ENCODE measurements at places on chromosomes 13 and 19. TPM values are rescaled to one million over a fixed set of nuclear protein-coding genes. Genes with fewer than 3 reads are reported as not detected.

GRCh38 chr13:107043021-107043956 lies 475.4 kb upstream of the ARGLU1 start:
- H3K27me3 ChIP-seq, result no peaks in the 10 kb centered on the region
- no peak overlapping the region for H3K4me3 ChIP-seq
- H3K27ac ChIP-seq, result no peak overlapping the region
- no peaks in the 10 kb centered on the region for H3K36me3 ChIP-seq

DNA sequence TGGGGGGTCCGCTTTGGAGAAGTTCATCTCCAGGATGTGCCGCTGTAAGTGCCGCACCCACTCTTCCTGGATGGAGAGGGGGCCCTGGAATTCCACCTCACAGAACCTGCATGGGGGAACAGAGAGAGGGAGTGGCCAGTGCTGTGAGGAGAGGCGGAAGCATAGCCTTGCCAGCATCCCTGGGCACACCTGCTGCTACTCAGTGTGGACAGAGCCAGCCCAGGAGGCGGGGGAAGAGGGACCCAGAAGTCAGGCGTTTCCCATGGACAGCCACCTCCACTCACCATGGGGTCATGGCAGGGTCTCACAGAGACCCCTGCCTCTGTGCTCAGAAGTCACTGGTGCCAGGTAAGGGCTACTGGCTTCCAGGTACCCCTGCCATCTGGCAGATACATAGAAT lies 4.3 kb upstream of the AKAP8L start:
- H3K27me3 ChIP-seq, result no peaks in the 10 kb centered on the region
- H3K27ac ChIP-seq, result no peak overlapping the region
- DNase-seq, result no peak
- peaks cover 4% of the 10 kb centered on the region for H3K4me1 ChIP-seq

DNA sequence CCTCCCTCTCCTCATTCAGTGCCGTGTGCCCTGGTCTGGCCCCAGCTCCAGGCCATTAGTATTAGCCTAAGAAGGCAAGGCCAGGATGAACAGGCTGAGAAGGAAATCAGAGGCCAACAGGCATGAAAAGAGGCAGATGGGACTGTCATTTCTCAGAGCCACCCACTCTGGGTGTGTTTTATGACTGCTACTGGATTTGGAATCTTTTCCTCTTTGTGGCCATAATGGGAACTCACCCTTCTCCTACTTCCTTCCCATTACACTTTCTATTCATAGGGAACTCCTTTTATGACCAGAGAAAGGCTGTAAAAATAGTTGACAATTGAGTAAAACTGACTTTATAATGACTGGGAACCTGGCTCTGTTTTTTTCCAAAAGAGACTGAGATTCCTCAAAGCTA lies 17.7 kb downstream of the CEACAM8 start:
- H3K4me3 ChIP-seq, result no peak overlapping the region
- DNase-seq, result no peak
- peaks cover 15% of the 10 kb centered on the region for H3K27me3 ChIP-seq
- no peaks in the 10 kb centered on the region for H3K4me1 ChIP-seq

GRCh38 chr19:21127001-21127400 lies 14.8 kb upstream of the ZNF431 start:
- H3K4me1 ChIP-seq, result no peaks in the 10 kb centered on the region
- H3K27me3 ChIP-seq, result no peaks in the 10 kb centered on the region
- H3K4me3 ChIP-seq, result no peak overlapping the region
- no peak for DNase-seq

DNA sequence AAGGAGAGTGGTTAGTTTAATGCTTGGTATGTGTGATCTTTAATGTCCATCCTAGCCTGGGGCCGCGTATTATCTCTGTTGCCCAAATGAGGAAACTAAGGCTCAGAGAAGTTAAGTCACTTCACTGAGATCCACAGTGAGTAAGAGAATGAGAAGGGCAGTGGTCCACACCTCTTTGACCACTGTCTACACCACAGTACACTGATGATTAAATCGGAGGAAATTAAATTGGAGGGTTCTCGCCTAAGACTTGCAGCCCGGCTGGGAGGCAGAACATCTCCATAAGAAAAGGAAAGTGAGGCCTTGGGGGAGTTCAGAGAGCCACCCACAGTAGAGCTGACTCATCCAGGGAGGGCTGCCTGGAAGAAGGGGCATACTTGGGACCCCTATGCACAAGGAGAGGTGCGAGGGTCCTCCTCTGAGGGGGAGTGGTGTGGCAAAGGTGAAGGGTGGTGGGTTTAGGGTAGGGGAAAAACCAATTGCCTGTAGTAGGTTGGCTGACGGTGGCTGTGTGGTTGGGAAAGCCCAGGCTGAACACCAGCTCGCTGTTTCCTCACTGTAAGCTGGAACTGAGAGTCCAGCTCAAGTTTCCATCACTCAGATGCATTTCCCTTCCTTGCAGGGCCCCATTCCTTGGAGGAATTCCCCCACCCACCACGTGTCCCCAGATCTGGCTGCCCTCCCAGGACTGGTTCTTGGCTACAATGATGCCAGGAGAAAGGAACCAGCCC lies 15.0 kb upstream of the DHRS12 start:
- H3K4me3 ChIP-seq, result no peak overlapping the region
- no peaks in the 10 kb centered on the region for H3K4me1 ChIP-seq
- H3K27me3 ChIP-seq, result peaks cover 6% of the 10 kb centered on the region
- no peak for DNase-seq
- H3K36me3 ChIP-seq, result no peaks in the 10 kb centered on the region
- no peak overlapping the region for H3K27ac ChIP-seq

GRCh38 chr13:39130301-39130700 lies 92.0 kb downstream of the NHLRC3 start:
- no peaks in the 10 kb centered on the region for H3K4me1 ChIP-seq
- no peak overlapping the region for H3K27ac ChIP-seq
- no peak for DNase-seq
- peaks cover 56% of the 10 kb centered on the region for H3K27me3 ChIP-seq
- no peak overlapping the region for H3K4me3 ChIP-seq

GRCh38 chr13:61727767-61728166 lies 312.1 kb upstream of the PCDH20 start:
- H3K36me3 ChIP-seq, result no peaks in the 10 kb centered on the region
- DNase-seq, result no peak
- H3K4me1 ChIP-seq, result no peaks in the 10 kb centered on the region
- H3K4me3 ChIP-seq, result no peak overlapping the region
- H3K27me3 ChIP-seq, result no peaks in the 10 kb centered on the region

DNA sequence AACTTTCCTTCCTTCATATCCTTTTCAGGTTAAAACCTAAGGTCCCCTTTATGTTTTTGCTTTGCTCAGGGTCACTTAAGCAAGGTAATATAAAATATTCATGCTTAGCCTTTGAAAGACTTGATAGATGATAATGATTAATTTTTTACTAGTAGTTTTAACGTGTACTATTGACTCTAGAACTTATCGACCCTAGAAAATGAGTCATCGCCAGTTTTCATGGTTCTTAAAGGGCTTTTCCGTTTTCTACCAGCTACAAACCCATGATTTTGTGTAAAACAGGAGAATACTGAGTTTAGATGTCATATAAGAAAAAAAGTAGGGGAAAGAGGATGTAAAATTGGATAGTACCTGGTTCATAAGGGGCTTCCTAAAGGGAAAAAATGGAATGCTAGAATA lies 75.7 kb downstream of the DHRS12 start:
- no peaks in the 10 kb centered on the region for H3K4me1 ChIP-seq
- no peak overlapping the region for H3K4me3 ChIP-seq
- H3K27me3 ChIP-seq, result no peaks in the 10 kb centered on the region
- DNase-seq, result no peak
- H3K27ac ChIP-seq, result no peak overlapping the region

GRCh38 chr13:61246351-61246750 lies 169.3 kb downstream of the PCDH20 start:
- no peak overlapping the region for H3K4me3 ChIP-seq
- H3K4me1 ChIP-seq, result no peaks in the 10 kb centered on the region
- H3K27me3 ChIP-seq, result no peaks in the 10 kb centered on the region
- no peak for DNase-seq
- no peaks in the 10 kb centered on the region for H3K36me3 ChIP-seq

DNA sequence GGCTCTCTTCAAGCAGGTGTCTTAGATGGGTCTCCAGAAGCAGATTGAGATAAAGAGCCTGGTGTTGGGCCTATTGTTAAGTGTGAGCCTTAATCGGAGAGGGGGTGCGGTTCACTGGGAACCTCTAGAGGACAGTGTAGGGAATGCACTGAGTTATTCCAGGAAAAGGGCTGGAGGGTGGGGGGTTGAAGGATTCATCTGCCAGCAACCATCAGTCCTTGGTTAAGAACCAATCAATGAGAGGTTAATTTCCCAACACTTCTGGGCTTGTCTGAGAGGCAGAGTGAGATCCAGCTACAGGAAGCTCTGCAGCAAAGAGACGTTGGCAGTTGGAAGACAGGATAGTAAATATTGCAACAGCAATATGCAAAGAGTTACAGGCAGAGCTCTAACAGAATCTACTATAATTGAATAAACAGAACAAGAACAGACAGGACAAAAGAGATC lies 28.7 kb downstream of the CYP4F2 start:
- peak overlapping the region; percentile 54 for H3K27ac ChIP-seq
- peak; percentile 71 for DNase-seq
- H3K4me3 ChIP-seq, result no peak overlapping the region

DNA sequence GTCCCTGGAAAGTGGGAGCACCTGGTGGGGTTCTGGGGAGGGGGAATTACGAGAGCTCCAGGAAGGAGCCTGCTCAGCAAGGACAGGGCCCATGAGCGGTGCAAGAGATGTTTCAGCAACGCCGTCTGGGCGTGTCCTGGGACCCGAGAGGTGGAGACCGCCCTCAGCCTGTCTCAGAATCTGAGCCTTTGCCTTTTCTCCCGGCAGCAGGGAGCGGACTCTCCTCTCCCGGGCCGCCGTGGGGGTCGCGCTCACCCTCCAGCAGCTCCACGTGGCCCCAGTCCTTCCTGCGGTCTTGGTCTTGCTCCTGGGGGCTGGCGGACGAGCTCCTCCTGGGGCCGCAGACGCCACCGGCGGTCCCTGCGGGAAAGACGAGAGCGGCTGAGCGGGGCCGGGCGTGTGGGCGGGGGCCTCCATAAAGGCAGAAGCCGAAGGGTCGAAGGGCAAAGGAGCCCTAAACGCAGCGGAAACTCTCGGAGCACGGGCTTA lies 714 bp downstream of the POLRMT start:
- H3K36me3 ChIP-seq, result peaks cover 11% of the 10 kb centered on the region
- no peak for DNase-seq
- peak overlapping the region; percentile 83 for H3K27ac ChIP-seq
- peaks cover 16% of the 10 kb centered on the region for H3K4me1 ChIP-seq

- H3K27ac ChIP-seq, result no peak overlapping the region
- H3K27me3 ChIP-seq, result no peaks in the 10 kb centered on the region
- H3K4me3 ChIP-seq, result no peak overlapping the region
- H3K36me3 ChIP-seq, result no peaks in the 10 kb centered on the region
- H3K4me1 ChIP-seq, result peaks cover 7% of the 10 kb centered on the region
Observed at GRCh38 chr13:77537289-77537919, 1.9 kb downstream of the SCEL start.

The LRRC8E gene
- total RNA-seq, result 18.1 TPM

DNA sequence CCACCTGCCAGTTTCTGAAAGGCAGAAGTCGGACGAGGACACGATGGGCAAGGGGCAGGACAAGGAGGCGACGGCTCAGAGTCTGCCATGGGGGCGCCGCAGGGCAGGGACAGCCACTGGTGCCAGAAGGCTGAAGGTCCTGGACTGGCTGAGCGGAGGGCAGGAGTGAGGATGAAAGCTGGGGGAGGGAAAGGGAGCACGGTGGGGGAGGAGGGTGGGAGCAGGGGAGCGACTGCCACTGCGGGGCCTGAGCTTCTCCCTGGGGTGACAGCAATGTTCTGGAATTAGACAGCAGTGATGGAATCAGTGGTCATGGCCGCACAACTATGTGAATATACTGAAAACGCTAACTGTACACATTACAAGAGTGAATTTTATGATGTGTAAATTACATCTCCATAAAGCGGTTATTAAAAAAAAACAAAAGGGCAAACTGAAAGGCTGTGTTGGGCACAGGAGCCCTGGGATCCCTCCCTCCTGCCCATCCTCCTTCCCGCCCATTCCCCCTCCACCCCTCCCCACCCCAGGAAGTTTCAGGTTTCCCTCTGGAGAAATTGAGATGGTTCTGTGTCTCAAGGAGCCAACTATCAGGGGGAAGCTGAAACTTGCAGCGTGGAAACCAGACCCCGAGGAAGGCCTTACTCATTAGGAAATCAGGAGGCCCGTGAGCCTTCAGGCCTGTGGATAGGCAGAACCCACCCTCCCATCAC lies 15.9 kb downstream of the MLLT1 start:
- no peaks in the 10 kb centered on the region for H3K4me1 ChIP-seq
- H3K36me3 ChIP-seq, result peaks cover 16% of the 10 kb centered on the region
- H3K27me3 ChIP-seq, result no peaks in the 10 kb centered on the region
- no peak overlapping the region for H3K4me3 ChIP-seq
- no peak overlapping the region for H3K27ac ChIP-seq
- no peak for DNase-seq

DNA sequence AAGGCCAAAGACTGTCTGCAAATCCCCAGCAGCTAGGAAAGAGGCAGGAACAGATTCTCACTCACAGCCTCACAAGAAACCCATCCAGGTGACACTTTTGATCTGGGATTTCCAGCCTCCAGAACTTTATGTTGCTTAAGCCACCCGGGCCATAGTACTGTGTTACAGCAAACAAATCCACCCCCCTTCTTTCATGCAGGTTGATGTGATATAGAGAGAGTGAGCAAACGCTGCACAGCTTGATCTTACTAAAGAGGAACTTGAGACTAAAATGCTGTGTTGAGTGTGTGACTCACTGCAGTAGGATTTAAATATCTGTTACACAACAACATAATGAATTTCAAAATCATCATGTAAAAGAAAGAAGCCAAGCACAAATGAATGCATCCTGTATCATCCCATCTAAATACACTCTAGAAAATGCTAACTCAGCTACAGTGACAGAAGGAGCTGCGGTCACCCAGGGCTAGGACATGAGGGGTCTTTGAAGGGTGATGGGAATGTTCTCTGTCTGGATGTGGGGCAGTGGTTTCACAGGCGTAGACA lies 32.2 kb downstream of the RCBTB2 start:
- no peaks in the 10 kb centered on the region for H3K4me1 ChIP-seq
- H3K27ac ChIP-seq, result no peak overlapping the region
- H3K4me3 ChIP-seq, result no peak overlapping the region
- DNase-seq, result no peak

All from HCT116 (cell line).